ENCODE measurements at places on chromosomes 5 and 9. TPM values are rescaled to one million over a fixed set of nuclear protein-coding genes. Genes with fewer than 3 reads are reported as not detected.
A peak's percentile ranks its signal among the peaks of the same experiment; 100 is the strongest.

DCTN3 gene
- 41.3 TPM for total RNA-seq

DNA sequence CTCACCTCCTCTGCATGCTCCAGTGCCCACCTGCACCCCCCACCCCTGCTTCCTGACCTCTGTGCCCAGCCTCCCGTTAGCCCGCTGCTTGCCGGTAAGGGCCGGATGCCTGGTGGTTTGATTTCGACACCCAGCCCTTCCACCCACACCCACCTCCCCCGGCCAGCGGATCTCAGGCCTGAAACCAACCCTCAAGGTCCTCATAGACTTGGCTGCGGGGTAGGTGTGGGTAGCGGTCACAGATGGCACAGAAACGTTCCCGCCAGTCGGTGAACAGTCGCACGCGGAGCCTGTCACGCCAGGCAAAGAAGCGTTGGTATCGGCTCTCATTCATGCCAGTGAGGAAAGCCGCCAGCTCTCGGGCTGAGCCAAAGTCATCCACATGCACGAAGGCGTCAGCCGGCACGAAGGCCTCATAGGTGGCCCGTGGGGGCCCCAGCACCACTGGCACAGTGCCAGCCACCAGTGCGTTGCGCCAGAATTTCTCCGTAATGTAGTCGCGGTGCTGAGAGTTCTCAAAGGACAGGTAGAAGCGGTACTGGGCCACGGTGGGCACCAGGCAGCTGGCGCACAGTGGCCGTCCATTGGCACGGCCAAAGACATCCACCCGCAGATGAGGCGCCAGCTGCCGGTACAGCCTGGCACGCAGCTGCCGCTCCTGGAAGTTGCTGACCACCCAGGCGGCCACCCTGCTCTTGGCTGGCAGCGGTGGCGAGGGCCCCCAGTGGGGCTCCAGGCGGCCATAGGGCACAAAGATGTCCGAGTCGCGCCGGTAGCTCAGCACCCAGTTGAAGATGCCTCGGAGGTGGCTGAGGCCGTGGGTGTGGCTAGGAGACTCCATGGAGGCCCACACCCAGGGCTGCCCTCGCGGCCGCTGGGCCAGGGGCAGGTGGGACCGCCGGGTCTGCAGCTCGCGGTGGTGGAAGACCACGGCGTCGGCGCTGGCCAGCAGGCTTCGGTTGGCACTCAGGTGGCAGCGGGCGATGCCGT is 1.1 kb downstream of the FUT7 start:
- no peak for DNase-seq

DNA sequence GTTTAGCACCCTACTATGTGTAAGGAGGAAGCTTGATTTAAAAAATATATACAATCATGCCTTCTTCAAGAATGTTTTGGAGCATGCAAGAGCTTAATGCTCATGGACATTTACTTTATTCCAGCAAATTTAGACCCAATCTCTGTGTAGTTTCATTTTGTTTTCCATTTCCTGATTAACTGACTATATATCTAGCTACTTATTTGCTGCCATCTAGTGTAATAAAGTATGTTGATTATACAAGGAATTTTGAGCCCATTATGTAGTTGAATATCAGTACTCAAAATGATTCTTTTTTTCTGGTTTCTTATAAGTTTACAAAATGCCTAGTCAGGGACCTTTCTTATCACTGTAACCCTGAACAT is 100.0 kb upstream of the CCDC152 start:
- peak; percentile 6 for DNase-seq

DNA sequence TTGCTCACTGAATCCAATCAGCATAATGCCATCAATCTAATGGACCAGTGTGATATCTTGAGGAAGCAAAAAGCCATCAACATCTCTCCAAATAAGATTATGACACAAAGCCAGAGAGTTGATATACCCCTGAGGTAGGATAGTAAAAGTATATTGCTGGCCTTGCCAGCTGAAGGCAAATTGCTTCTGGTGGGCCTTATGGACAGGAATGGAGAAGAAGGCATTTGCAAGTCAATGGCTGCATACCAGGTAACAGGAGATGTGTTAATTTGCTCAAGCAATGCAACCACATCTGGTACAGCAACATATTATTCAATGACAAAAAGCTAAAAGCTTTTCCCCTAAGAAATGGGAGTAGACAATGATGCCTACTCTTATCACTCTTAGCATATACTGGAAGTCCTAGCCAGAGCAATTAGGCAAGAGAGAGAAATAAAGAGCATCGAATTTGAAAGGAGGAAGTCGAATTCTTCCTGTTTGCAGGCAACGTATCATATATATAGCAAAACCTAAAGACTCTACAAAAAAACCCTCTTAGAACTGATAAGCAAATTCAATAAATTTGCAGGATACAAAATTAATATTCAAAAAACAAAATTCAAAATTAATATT is 216.1 kb upstream of the RASA1 start:
- no peak for DNase-seq

DNA sequence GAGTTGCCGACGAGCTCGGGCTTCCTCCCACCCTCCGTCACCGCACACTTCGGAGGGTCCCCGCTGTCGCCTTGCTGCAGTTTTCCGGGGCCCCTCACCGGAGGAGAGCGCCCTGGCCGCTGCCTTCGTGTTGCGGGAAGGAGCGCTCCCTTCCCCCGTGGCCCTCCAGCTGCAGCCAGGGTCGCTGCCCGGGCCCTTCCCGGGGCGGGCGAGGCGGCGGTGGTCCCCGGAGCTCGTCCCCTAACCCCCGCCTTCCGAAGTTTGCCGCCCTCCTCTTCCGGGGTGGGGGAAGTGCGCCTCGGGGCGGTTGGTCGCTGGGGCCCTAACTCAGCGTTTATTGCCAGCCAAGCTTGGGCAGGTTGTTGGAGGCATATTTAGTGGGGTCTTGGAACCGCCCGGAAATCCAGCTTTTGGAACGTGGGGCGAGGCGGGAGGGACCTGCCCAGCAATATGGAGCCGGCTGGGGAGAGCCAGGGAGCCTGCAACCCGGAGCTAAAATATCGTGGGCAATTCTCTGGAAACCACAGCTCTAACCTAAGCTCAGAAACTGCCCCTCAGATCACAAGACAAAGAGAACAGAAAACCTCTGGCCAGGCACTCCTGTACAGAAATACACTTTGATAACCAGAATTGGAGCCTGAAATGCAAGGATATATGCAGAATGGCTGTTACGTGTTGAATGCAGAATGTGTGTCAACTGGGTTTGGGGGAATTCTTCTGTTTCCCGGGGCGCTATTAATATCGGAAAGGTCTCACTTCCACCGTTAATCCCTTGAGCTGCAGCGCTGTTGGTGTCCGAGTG is 890 bp downstream of the PIK3R1 start:
- no peak for DNase-seq

DNA sequence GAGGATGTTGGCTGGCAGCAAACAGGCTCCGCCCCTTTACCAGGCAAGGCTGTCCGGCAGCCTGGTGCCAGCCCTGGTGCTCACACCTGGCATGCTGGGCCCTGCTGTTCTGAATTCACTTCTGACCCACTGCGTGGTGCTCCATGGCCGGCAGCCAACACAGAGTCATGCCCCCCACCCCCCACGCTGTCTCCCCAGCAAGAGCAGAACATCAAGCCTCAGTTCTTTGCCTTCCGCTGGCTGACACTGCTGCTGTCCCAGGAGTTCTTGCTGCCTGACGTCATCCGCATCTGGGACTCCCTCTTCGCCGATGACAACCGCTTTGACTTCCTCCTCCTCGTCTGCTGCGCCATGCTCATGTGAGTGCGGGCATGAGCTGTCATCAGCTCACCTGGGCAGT is 12.6 kb upstream of the ENDOG start:
- no peak for DNase-seq

DNA sequence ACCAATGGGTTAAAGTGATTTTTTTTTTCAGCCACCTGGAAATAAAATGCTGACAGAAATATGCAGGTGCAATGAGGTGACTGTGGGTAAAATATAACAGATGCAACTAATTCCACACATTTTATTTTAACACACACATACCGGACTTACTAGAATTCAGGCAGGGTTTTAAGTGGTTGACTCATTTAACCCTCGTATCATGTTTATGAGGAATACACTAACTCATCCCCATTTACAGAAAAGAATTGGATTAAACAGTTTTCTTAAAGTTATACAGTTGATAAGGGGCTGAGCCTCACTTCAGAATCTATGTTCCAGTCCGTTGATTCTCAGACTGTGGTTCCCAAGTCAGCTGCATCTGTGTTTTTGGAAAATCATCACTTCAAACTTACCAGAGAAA is 207.5 kb downstream of the CHSY3 start:
- no peak for DNase-seq

- DNase-seq: no peak
Measured at GRCh38 chr5:140189977-140190871, 15.2 kb downstream of the CYSTM1 start.

- peak; percentile 30 for DNase-seq
Measured at GRCh38 chr5:72314571-72315172, 5.4 kb downstream of the MRPS27 start.

SIL1 gene
- 54.9 TPM for total RNA-seq

DNA sequence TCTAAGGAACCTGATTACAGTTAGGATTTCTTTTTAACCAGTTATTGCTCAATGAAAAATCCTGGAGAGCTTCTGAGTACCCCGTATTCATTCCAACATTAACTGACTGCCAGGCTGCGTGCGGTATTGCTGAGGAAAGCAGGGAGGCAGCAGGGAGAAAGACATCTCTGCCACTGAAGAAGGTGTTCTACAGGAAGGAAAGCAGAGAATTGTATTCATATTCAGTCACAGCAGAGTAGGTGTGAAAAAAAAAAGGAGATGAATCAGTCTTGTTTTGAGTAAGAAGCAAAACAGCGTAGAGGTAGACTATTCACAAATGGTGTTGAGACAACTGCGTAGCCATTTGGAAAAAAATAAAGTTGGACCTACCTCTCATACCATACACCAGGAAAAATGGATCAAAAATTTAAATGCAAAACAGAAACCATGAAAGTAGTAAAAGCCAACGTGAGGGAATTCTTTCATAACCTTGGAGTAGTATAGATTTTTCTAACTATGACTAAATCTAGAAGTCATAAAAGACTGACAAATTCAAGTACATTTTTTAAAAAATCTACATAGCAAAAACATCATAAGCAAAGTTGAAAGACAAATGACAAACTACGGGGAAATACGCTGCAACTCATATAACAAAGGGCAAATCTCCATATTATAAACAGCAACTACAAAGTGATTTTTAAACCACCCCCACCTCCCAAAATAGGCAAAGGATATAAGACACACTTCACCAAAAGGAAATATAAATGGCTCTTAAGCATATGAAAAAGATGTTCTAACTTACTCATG is 9.9 kb upstream of the NR4A3 start:
- DNase-seq: no peak

GRCh38 chr5:141040771-141041426 is 10.3 kb upstream of the PCDHB1 start:
- peak; percentile 98 for DNase-seq

- DNase-seq: no peak
Measured at GRCh38 chr5:133116601-133117000, 64.8 kb downstream of the HSPA4 start.

DNA sequence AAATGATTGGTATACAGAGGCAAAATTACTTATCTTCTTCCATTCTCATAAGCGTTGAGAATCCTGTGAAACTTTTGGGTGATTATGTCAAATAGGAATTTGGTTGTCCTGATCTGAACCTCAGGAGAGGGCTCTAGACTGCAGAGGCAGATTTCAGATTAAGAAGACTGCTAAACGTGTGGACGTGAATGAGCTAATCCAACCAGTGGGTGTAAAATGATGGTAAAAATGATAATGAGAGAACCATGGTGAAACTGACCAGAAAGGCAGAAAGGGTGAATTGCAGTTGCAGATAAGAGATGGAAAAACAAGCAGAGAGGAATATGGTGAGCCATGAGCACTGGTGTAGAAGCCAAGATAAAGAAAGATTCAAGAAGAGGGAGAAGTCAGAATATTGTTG is 1200.2 kb upstream of the CDH6 start:
- no peak for DNase-seq

CTNND2 gene
- total RNA-seq: 10.6 TPM

GRCh38 chr9:107870221-107870620 is 380.7 kb upstream of the KLF4 start:
- DNase-seq: no peak

DNA sequence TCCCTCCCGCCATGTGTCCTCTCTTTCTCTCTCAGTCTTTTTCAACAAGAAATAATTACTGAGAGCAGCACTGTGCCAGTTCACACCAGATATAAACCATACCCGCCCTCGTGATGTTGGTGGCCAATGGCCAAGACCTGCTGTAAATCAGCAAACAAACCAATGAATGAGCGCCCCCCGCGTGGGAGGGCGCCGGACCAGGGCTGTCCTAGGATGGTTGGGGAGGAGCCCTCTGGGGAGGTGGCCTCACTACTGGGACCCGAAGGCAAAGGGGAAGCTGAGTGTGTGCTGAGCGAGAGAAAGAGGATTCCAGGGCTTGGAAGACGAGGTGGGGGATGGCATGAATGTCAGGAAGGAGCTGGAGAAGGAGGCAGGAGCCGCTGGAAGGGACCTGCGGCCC is 51.2 kb upstream of the BARHL1 start:
- no peak for DNase-seq

GRCh38 chr5:128649192-128649591 is 111.1 kb upstream of the FBN2 start:
- DNase-seq: peak; percentile 13
